Tongue (tissue), 3 donors: ENCODE measurements at places on chromosomes 4 and X. TPM values are rescaled to one million over a fixed set of nuclear protein-coding genes. Genes with fewer than 3 reads are reported as not detected.

WDR17 gene
- 5.7 TPM for total RNA-seq

DNA sequence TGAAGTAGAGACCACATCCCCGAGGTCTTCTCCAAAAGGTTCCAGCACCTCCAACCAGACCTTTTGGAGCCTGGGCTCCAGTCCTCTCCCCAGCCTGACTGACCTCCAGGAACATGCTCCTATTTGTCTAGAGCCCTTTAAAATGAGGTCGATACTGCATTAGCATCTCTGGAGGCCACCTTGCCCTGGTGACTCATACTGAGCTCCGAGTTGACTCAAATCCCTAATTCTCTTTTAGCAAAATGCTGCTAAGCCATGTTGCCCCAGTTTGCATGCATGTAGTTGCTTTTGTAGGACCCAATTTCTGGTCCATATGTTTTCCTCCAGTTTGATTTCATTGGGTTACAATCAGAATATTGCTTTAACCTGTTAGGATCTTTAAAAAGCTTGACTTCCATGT, 43.5 kb upstream of the CITED1 start:
- no peak for DNase-seq

SPANXA2 gene
- not detected for total RNA-seq

- no peak for DNase-seq
These were observed 107.5 kb downstream of the EGF start for GRCh38 chr4:110020139-110020538.

BEX1 gene
- total RNA-seq: 0.51 TPM

MRFAP1 gene
- 136 TPM for total RNA-seq

GRCh38 chr4:117357866-117358265, 272.5 kb upstream of the TRAM1L1 start:
- DNase-seq: no peak

NRK gene
- total RNA-seq: 256 TPM

- DNase-seq: peak; percentile 62
These were observed 109.3 kb upstream of the DGKK start for GRCh38 chrX:50579955-50580354.

PAGE1 gene
- not detected for total RNA-seq

DNA sequence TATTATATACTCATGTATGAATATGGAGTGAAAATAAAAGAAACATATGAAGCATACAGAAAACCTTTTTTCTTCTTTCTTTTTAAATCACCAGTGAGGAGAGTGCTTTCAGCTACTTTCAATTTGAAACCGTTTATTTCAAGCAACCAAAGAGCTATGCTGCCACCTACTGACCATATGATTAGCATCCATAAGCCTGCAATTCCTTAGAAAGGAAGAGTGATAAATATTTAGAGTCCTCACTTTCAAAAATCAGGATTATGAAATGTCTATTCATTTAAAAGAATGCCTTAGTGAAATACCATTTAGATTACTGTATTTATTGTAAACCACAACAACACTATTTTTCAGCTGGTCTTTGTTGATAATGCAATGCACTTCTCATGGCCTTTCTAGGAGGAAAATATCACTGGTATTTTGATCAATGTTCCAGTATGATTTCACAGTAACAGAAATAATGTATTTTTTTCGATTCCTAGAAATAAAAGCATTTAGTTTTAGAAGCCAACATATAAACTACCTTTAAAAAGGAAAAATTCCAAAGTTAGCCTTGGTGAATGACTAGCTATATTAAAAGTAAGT, 667.6 kb downstream of the PCDH18 start:
- peak; percentile 93 for DNase-seq

GRCh38 chr4:41212616-41213203, 1.6 kb downstream of the APBB2 start:
- DNase-seq: peak; percentile 65

DNA sequence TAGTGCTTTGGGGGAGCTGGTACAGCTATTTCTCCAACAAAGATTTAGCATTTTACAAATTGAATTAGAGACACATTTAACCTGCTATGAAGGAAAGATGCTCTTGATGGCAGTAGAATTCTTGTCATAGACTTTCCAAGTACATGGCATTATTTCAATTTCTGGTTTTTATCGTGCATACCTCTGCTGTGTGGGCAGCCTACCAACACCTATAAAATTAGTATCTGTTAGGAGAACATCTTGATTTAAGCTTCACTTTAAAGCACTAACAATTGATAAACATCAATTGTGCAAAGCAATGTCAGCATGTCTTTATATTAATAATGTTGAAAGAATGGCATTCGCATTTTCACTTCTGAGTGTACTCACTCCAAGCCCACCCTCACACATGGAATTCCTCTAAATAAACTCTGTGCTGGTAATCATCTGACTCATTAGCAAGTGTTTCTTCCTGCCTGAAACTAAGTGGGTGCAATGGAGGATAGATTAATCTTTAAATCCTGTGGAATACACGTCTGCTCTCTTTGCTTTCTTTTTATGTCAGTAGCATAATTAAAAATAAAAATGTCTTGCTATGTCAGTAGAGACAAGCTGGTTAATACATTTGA, 279.8 kb upstream of the MAGEB18 start:
- peak; percentile 0 for DNase-seq

USP26 gene
- total RNA-seq: not detected

- DNase-seq: no peak
These were observed 248.0 kb downstream of the GALNTL6 start for GRCh38 chr4:172061204-172061603.

- DNase-seq: no peak
These were observed 37.1 kb downstream of the ENOPH1 start for GRCh38 chr4:82467471-82467870.

- no peak for DNase-seq
These were observed 85.8 kb upstream of the FAM9A start for GRCh38 chrX:8887004-8887403.

SHROOM3 gene
- 17.5 TPM for total RNA-seq

RGN gene
- 5.8 TPM for total RNA-seq

GRCh38 chr4:158163941-158164767, 8.7 kb downstream of the GASK1B start:
- DNase-seq: peak; percentile 22

DNA sequence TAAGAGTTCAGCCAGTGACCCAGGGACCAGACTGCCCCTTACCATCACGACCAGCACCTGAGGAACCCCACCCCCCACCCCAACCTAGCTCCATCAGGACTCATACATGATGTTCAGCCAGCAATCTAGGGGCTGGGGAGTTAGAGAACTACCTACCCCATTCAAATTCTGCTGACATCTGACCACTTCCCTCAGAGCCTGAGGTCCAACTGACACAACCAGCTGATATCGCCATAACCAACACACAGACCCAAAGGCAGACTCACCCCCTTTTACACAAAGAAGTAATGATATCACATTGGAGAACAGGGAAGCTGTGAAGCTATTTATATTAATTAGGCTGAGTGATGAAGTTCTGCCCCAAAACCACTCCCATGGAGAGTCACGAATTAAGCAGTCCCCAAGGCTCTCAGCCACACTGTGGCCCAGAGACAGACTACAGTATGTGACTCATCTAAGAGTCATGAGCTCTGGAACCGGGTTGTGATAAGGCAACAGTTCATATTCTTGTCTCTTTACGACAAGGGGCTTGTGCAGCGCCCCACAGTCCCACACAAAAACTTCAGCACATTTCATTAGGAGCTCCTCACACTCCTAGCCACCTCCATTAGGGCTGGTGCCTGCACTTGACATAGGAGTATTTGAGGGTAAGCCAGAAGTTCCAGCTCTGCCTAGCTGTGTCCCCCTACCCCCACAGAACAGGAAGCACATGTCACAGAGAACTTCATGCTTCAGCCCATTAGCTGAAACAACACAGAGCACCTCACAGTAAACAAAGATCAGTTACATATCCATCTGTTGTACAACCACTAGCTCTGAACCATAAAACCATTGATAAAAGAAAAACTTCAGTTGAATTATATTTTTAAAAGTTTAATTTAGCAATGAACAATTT, 184.7 kb upstream of the ZCCHC13 start:
- DNase-seq: no peak

RTL9 gene
- 1.3 TPM for total RNA-seq

DNA sequence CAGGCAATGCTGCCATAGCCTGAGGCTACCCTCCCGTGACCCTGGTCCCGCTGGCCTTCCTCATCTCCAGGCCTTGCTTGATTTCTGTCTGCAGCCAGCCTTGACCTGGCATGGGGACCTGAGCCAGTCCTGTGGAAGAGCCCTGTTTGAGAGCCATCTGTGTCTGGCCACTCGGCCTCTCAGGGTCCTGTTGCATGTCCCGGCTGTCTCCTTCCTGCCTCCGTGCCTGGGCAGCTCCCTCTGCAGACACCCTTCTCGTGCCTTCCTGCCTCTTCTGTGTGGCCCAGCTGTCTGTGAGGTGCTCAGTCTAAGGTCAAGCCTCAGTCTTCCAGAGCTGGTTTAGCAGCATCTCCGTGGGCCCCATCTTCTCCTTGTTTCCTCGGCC, 108.4 kb downstream of the SORCS2 start:
- no peak for DNase-seq

DNA sequence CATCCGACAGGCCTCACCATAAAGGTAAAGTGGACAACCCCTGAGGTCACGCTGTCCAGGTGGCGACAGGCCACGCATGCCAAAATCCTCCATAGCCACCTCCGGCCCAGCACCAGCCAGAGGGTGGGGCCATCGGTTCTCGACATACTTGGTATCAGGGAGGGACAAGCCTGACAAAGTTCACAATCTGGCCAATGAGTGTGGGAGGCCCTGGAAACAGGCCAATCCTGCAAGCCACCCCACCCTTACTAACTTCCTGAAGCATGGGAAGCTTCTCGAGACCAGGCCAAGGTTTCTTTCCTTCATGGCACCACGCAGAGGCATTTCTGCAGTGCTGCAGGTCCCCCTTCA, 73.8 kb downstream of the MTMR1 start:
- DNase-seq: peak; percentile 5

DNA sequence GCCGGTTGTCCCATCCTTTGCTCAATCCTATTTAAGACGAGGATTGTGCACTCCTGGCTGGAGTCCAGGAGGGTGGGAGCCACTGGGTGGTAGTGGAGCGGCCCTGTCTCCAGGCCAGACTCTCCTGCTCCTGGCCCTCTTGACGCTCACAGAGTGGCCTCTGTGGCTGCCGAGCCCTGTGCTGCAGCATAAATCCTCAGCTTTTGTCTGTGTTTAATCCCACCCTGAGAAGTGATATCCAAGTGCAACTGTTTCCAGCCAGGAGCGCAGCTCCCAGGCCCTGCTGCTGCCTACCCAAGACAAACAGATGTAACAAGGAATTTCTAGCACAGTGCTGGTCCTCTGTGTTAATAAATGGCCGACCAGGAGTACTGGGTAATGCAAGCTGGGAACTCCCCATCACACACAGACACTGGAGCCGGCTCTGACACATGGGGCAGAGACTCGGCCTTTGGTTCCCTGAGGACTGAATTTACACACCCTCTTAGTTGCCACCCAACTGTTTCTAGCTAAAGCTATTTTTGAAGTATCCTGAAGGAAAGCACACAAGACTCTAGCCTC, 85.3 kb downstream of the GATB start:
- peak; percentile 78 for DNase-seq

DNA sequence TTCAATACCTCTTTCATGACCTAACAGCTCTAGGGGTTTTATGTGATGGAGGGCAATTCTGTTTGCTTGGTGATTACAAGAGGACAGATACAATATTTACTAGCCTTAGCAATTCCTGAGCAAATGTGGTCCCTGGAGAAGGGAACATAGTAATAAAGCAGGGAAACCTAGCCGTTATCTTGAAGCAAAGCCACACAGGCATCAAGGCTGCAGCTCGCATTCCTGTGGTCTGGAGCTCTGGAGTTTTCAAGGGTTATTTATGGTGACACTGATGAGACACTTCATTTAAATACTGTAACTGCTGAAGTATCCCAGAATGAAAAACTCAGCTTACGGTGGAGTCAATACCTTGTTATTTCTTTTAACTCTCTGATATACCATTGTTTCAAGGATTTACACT, 66.8 kb downstream of the AFF2 start:
- no peak for DNase-seq

DNA sequence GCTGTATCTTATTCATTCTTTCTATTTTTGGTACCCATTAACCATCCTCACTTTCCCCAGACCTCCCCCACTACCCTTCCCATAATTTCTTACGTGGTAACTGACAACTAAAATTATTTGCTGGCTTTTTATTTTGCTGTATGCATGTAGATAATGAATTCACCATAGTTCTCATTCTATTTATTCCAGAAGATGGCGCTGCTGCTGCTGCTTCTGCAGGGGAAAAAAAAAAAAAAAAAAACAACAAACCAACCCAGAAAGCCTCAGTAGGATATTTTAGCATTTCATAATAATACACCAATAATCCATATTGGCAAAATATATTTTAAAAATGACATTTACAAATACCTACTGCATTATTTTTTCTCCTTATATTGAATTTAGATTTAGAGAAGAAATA, 416.6 kb upstream of the MAGEB18 start:
- DNase-seq: peak; percentile 10

- no peak for DNase-seq
These were observed 100.7 kb downstream of the SPRY1 start for GRCh38 chr4:123497340-123497739.

- no peak for DNase-seq
These were observed 19.8 kb upstream of the ZXDA start for GRCh38 chrX:57930051-57930450.

GRCh38 chr4:176444741-176445140, 125.0 kb downstream of the SPCS3 start:
- no peak for DNase-seq

- no peak for DNase-seq
These were observed 5.3 kb upstream of the OTC start for GRCh38 chrX:38347136-38347535.

ATP8A1 gene
- 14.8 TPM for total RNA-seq

DNA sequence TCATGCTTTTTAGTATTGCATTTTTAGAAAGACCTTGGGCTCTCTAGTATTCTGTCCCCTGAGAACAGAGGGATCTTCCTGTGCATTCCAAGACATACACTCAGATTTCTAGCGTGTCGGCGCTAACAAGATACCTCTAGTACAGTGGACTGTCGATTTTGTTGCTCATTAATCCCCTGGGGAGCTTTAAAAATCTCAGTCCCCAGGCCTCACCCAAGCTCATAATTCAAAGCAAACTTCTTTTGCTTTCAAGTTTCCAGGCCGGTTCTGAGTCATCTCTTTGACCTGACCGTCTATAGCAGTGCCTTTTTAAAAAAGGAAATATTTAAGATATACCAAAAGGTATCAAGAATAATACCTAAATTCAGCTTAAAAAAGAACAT, 137.0 kb downstream of the AMMECR1 start:
- DNase-seq: no peak

SPANXN5 gene
- not detected for total RNA-seq

DNA sequence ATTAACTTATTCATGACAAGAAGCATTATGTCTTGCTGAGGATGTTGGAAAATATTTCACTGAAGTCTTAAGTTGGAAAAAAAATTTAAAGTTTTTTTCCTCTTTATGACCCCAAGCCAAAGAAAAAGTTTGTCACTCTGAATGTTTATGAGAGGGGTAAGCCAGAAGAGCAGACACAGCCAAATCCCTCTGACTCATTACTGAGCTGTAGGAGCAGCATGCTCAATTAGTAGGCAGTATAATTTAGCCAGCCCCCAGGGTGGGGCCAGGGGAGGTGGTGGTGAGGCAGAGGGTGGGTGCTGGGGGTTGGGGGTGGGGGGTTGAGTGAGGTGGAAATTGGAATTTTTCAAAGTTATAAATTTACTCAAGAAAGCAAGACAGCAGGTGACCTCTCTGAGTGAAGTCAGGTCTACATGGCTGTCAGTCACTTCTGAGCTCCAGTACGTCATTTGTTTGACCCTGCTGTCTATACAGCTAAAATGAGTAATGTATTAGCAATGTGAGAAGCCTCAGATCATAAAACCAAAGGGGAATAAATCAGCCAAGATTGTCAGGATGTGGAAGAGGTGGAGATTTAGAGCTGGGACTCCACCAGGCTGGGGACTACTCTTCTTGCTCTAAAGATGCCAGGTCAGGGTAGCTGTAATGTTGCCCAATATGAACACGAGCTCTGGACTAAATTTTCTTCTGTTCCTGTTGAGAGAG, 98.8 kb upstream of the NDP start:
- peak; percentile 29 for DNase-seq
